Anterior cingulate cortex (tissue), 58 donors: ENCODE measurements at places on chromosomes 6 and 20.

DNA sequence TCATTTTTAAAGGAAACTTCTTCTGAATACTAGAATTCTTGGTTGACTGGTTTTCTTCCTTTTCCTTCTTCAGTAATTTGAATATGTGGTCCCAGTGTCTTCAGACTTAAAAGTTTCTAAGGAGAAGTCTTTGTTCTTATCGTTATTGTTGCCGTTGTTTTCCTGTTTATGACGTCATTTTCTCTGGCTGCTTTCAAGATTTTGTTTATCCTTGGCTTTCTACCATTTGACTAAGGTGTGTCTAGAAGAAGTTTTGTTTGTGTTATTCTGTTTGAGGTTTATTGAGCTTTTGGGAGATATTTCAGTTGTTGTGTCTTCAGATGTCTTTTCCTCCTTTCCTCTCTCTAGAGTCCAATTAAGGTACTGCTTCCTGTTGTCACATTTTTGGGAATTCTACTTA, 24.5 kb downstream of the CDYL start:
- no peak for DNase-seq

DNA sequence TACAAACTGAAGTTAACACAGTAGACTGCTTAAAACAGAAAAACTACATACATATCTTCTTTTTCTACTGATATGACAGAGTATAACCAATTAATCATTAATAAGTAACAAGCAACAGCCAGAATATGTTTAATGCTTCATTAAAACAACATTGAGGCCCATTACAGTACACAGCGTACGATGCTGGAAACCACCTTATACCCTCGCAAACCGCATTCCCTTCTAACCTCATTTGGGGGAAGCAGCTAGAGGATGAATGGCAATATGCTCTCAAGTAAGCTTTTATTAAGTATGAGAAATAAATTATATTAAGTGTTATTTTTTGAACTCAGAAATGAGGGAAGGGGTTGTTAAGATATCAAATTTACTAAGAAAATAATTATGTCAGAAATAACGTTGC, 142.4 kb downstream of the GMDS start:
- no peak for DNase-seq

DNA sequence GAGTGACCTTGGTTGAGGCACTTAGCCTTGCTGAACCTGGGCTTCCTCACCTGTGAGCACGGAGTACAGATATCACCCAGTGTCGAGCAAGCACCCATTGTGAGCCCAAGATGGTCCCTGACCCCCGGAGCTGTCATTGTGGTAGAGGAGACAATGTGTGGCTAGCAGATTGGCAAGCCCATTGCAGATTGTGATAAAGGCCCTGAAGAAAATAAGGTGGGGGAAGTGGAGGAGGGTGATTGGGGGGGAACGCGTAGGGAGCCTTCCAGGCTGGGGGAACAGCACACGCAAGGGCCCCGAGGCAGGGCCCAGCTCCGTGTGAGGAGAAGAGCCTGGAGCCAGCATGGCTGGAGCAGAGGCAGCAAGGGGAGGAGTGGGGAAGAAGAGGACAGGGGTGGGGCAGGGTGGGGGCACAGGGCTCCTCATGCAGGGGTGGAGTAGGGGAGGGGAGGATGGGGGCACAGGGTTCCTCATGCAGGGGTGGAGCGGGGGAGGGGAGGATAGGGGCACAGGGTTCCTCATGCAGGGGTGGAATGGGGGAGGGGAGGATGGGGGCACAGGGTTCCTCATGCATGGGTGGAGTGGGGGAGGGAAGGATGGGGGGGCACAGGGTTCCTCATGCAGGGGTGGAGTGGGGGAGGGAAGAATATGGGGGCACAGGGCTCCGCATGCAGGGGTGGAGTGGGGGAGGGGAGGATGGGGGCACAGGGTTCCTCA, 7.0 kb downstream of the CEBPB start:
- no peak for DNase-seq

- DNase-seq = no peak
Measured at GRCh38 chr6:124053315-124053714, 249.7 kb downstream of the NKAIN2 start.

- no peak for DNase-seq
Measured at GRCh38 chr6:39543950-39544349, 181.3 kb downstream of the KIF6 start.

GRCh38 chr6:129774697-129775447, 64.9 kb upstream of the ARHGAP18 start:
- DNase-seq = peak; percentile 63

- no peak for DNase-seq
Measured at GRCh38 chr6:144013486-144013909, 5.4 kb upstream of the PLAGL1 start.
